B cell (primary cell): ENCODE measurements at places on chromosomes 13 and 19.
A peak's percentile ranks its signal among the peaks of the same experiment; 100 is the strongest.

- DNase-seq, result no peak
Observed at GRCh38 chr19:33621065-33621785, 528 bp upstream of the CHST8 start.

GRCh38 chr13:45258334-45258675, 57.5 kb upstream of the KCTD4 start:
- DNase-seq, result no peak

DNA sequence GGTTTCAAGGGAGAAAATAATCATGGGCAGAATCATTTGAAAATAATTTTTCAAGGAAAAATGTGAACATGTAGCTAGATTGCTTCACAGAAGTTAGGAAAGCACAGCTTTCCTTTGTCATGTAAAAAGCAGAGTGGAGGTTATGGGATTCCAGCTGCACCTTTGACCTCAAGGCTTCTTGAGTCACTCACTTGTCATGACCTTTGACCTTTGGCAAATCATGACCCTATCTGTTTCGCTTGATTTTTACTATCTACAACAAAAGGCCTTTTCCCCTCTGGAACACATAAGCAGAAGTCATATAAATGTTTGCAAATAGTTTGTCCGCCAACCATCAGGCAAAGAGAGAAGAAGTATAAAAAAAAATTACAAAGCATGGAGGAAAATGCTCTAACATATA, 210.7 kb upstream of the MIR17HG start:
- DNase-seq, result no peak

DNA sequence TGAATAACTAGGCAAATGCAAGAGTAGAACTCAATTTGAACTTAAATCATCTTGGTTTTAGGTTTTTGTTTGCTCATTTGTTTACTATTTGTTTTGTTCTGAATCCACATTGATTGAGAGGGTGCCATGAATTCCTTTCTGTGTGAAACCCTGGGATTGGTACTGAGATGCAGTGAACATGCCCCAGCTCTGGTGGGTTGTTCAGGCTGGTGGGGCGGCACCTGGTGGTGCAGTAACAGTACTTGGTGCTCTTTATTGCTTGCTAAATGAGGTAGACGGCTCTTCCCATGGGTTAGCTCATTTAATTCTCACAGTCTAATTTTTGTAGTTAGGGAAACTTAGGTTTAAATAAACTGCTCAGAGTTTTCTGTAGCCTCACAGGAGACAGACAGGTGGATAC, 48.4 kb downstream of the WASF3 start:
- DNase-seq, result no peak

DNA sequence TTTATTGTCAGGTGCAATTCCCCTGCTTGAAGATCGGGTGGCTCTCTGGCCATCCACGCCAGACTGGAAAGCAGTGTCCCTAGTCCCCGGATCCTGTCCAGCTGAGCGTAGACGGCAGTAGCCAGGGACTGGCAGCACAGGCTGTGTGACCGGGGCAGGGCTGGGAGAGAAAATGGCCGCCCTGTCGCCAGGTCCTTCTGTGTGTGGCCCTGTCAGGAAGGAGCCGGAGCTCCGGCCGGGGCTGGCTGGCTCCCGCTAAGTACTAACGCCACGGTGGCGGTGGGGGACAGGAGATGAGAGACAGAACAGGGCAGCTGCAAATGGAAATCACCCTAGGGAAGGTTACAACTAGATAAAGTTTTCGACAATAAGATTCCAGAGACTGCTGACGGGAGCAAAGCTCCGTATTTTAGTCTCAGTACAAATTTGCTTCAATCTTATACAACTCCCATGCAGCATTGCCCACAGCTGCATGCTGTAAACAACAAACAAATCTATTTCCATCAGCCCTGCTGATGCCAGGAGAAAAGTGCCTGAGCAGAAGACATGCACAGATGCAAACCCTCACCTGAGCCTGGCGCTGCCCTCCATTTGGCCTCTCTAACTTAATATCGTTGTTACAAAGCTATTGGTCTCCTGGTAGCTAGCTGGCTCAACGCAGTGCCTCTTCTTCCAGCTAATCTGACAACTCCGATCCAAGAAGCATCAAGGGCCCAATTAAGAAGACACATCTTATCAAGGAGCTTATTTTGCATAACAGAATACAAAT, 253.0 kb downstream of the TSHZ3 start:
- DNase-seq, result no peak

DNA sequence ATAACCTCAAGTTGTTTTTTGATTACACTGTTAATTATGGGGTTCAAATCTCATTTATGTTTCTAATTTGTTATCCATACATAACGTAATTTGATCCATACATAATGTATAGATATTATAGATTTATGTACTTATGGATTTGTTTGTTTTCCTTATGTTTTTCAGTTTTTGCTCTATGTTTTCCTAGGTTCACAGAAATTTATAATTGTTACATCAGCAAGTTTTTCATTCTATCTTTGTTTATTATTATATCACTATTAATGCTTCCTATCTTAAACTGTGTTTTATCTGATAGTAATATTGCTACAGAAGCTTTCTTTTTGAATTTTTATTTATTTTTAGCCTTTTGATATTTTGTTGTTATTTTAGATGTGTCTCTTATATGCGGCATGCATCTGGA, 194.3 kb upstream of the SOX21 start:
- no peak for DNase-seq

DNA sequence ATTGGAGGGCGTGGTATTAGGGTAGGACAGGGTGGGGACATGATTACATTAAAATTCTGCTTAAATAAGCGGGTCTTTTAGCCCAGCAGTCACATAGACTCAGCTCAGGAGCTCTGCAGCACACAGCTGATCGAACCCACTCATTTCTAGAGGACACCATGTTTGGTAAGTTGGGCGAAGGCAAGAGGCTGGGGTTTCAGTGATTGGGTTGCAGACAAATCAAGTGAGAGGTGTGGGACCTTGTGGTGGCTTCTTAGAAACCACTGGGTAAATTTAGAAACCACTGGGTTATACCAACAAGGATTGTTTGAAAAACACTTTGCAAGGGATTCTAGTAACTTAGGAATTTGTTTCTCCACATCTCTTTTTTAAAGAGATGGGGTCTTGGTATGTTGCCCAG, at the start of gene LEUTX:
LEUTX (plus strand) TSS at position 92 of the 400 bp plus-strand sequence; CDS start at position 159, 67 bp downstream.
- DNase-seq, result no peak

DNA sequence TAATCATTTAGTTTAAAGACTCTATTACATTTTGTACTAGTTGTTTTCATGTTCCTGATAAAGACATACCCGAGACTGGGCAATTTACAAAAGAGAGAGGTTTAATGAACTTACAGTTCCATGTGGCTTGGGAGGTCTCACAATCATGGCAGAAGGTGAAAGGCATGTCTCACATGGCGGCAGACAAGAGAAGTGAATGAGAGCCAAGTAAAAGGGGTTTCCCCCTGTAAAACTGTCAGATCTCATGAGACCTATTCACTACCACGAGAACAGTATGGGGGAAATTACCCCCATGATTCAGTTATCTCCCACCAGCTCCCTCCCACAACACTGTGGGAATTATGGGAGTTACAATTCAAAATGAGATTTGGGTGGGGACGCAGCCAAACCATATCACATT, 129.2 kb downstream of the PAN3 start:
- DNase-seq, result no peak

GRCh38 chr13:30746791-30747190, 11.4 kb downstream of the ALOX5AP start:
- no peak for DNase-seq

GRCh38 chr13:90375851-90376250, 971.6 kb upstream of the MIR17HG start:
- DNase-seq, result no peak

DNA sequence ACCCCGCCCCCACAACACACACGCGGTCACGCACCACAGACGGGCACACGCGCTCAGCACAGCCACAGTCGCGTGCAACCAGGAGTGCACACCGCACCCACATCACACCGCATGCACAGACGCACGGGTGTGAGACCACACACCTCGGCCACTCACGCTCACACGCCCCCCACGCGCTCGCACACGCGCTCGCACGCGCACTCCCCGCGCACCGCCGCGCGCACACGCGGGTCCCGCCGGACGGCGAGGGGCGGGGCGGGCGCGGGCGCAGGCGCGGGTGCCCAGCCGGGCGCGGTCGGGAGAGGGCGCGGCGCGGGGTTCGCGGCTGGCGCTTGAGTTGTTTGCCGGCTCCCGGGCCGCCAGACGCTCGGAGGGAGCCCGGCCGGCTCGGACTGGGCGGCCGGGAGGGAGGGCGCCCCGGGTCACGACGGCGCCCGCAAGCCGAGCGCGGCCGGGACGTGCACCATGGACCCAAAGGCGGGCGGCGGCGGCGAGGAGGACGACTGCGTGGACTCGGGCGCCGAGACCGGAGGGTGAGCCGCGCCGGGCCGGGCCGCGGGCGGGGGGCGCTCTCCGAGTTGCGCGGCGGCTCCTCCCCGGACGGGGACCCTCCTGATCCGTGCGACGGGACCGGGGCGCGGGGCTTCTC, at the start of gene FAM124A:
FAM124A (plus strand) TSS at position 362 of the 649 bp plus-strand sequence; CDS start at position 466, 104 bp downstream.
- peak; percentile 65 for DNase-seq

- no peak for DNase-seq
Observed at GRCh38 chr19:31144075-31144870, 205.0 kb downstream of the TSHZ3 start.

DNA sequence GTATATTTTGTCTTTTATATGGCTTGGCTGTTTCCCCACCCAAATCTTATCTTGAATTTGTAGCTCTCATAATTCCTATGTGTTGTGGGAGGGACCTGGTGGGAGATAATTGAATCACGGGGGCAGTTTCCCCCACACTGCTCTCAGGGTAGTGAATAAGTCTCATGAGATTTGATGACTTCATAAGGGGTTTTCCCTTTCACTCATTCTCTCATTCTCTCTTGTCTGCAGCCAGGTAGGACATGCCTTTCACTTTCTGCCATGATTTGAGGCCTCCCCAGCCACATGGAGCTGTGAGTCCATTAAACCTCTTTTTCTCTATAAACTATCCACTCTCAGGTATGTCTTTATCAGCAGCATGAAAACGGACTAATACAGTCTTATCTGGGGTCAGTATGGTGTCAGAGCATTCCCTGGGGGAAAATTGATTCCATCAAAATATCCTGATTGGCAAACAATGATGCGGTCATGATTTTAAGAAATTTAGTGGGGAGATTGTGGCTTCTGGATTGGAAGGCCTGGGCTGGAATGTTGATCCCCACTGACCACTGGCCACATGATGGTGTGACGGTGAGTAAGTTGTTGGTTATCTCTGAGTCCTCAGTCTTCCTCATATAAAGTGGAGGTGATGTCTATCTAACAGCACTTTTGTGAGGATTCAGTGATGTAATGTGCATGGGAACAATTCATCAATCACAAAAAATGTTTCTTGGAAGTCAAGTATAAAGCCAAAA, 27.5 kb upstream of the ANKRD10 start:
- DNase-seq, result peak; percentile 62

DNA sequence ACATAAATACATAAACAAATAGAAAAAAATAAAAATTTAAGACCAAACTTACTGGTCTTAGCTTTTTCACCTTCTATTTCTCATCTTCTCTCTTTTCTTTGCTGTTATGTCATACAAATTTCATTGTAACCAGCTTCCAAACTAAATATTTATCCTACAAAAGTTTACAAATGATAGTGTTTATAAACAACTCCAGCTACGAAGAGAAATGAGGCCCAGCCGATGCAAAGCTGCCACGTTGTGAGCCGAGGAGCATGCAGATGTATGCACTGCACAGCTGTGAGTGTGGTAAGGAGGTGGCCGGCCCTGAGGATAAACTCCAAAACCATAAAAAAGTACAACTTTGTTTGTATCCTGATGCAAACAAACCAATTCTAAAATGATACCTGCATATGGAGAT, 642.4 kb upstream of the SGCG start:
- no peak for DNase-seq
